OCI-LY7 (cell line): ENCODE measurements at places on chromosomes 2 and 18.

DNA sequence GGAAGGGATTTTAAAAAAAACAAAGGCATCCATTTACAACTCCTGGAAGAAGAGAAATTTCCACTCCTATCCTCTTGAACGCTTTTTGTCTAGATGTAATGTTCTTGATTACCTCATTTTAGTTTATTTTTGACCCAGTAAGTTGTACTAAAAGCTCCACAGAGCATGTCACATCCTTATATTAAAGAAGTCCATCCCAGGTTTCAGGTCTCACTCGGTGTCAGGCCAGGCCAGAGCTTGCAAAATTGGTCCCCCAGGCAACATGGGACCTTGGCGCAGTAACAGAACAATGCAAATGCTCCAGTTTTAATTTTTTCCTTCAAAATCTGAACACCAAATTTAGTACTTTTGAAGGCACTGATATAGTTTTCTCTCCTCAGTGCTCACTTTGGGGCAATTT, 218.4 kb upstream of the REV1 start:
- peak; percentile 31 for DNase-seq

DNA sequence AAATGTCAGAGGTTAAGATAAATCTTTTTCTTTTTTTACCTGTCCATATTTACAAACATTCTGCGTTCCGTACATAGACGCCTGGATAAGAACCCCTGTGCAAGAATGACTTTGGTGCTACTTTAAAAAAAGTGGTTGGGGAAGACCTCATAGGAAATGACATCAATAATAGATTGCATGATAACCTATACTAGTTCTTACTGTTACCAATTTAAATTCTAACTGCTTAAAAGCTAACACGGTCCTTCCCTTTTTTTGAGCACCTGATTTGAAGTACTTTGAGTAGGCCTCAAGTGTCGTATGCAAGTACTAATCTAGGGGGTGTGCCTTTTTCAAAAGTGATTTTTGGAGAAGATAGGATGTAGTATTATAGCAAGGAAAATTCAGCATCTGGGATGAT, 2.1 kb downstream of the SLC39A10 start:
- DNase-seq, result peak; percentile 61

DNA sequence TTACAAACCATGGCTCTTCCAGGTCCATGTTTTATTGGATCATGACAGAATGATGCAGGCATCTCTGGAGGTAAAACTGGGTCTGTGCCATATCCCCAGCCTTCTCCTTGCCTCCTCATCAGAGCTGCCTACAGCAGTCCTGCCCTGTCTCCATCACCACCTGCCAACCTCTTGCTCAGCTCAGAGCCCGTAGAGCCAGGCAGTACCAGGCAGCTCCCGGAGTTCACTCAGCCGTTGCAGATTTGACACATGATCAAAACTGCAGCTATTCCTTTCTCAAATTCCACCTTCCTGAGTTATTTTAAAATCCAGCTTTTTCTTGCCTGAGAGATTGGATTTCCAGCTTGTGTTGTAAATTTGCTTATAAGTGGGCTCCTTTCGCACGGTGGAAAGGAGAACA, 218.2 kb upstream of the CELF4 start:
- no peak for DNase-seq

DNA sequence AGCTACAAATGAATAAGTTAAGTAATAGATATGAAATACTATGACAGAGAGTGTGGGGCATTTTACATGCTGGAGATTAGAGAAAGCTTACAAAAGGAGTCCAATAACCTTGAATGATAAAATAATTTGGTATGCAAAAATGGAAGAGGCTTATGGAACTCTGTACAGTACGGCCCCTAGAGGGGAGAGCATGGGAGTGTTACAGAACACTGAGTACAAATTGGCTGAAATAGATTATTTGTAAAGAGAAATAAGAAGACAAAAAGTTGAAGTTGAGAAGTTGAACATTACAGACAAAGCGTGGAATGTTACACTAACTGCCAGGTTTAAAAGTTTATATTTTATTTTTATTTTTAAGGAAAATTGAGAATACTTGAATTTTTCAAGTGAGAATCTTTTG, 192.1 kb upstream of the DOK6 start:
- no peak for DNase-seq

- no peak for DNase-seq
Measured at GRCh38 chr2:180577567-180577966, 402.8 kb upstream of the UBE2E3 start.

DNA sequence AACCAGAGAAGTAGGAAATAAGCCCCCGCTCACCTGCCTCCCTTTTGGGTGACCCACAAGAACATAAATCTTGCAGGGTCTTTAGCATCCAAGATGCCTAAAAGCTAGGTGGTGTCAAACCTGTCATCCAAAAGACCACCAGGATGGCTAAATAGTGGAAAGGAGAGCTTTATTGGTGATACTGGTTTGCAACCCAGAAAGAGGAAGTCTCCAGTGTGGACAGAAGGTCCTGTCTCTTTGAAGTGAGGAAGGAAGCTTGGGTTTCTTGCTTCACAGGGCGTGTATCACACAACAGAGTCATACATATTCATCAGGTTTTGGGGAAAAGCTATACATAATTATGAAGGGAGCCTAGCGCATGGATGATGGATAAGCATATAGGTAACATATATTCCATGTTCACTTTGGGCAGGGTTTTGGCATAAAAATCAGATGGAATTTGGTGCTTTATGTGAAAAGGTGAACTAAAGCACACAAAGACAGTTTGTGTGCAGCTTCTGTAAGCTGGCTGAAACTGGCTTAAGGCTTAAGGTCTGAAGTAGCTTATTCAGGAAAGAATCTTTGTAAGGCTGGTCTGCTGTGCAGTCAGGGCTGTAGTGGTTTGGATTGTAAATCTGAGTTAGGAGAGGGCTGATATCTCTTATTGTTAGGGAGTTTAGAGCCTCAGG, 102.2 kb upstream of the MSH2 start:
- peak; percentile 66 for DNase-seq

DNA sequence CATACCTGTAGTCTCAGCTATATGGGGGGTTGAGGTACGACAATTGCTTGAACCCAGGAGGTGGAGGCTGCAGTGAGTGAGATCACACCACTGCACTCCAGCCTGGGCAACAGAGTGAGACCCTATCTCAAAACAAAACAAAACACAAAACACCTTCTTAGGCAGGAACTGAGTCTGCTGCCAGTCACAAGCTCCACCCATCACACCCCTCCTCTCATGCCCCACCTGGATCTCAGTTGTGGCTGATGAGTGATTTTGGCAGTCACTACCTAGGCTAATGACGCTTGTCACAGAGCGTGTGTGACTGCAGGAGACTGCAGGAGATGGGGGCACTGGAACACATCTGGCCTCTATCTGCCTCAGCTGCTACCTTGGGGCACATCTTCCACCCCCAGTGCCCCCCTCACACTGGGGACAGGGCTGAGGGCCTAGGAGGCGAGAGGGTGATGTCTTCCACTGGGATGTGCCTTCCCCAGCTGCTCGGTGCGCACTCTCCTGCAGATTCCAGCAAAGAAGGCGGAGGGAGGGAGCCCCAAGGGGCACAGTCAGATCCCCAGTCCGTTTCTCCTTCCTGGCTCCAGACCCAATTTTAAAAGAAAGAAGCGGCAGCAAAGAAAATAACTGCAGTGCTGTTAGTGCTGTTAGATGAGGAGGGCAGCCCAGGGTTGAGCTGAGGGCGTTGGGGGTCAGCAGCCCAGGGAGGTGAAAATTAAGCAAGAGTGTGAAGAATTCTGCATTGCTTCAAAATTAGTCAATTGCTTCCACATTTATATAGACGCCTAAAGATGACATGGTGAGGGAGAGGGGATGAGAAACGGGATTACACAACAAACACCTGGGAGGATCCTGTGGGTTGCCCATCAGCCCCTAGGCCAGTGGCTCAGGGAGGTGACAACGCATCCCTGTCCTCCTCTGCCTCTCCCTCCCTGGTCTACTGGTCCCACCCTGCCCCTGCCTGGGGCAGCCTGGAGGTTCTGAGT, 143.6 kb upstream of the HAAO start:
- no peak for DNase-seq

- peak; percentile 69 for DNase-seq
Measured at GRCh38 chr18:12271376-12272235, 17.4 kb downstream of the CIDEA start.

DNA sequence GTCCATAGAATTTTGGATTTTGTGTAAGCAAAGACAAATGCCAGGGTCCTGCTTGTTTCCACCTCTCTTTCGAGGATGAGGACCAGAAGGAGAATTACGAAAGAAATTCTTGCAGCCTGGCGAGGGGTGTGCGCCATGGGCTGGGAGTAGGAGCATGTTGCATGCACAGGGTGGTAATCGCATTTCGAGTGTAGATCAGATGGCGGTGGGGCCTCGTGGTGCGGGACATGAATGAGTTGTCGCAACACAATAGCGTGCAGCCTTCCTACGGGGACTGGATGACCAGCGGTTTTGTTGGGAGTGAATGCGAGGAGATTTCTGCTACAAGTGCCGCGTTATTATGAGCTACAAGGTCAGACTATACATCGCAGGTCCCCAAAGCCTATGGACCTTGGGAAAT, 4.2 kb upstream of the EN1 start:
- DNase-seq, result no peak

- DNase-seq, result no peak
Measured at GRCh38 chr2:6846967-6847681, 18.6 kb downstream of the CMPK2 start.

DNA sequence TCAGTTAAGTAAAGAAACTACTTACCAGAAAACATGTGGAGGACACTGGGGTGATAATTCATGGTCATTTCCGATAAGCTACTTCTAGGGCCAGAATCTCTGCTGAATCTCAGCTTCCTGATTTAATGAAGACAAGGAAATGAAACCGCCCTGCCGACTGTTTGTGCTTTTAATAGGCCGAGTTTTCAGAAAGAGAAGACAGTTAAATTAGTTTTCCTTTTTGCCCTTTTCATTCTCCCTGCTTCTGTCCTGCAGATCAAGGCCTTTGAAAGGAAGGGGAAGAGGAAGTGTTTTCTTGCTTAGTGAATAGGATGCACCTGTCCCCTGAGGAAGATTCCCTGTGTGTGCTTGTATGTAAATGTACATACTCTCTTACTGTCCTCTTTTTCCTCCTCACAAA, 126.6 kb downstream of the SH3RF3 start:
- DNase-seq, result peak; percentile 14

DNA sequence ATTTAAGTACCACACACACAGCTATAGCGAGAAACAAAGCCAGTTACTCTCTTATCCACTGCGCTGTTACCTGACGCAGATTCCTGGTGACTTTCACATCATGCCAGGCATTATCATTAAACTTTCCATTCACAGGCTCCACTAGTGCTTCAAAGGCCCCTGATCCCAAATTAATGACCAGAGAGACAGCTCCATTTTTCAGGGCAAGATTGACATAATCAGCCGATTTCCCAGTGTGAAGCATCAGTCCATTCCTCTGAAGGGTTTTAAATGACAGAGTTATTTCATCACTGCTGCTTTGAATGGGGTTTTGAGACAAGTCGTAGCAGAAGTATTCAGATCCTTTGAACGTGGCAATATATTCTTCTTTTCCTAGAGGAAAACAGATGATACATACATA, 408.7 kb downstream of the NRXN1 start:
- DNase-seq, result no peak

DNA sequence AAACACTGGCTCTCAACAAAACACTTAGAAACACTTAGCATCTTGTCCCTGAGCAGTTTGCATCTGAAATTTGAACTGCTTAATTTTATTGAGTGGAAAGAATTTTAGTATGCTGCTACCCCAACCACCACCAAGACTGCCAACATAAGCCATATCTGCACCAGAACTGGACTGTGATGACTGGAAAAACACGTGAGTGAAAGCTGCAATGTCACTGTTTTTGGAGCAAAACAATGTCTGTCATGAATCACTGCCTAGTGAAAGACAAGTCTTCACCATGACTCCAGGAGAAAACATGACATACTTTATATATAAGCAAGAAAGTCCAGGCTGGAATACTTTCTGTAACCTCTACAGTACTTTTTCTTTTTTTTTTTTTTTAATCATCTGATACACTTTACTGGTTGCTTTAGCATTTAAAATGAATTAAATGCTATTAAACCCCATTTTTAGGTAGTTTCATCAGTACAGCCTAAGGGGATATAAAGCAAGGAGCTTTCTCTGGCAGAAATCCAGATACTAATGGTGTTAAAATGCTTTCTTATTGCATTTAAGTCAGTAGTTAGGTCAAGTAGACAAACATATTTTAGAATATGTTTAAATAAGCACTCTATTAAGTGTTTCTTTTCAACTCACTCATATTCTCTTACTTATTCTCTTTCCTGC, 2129.4 kb upstream of the PIK3C3 start:
- no peak for DNase-seq

DNA sequence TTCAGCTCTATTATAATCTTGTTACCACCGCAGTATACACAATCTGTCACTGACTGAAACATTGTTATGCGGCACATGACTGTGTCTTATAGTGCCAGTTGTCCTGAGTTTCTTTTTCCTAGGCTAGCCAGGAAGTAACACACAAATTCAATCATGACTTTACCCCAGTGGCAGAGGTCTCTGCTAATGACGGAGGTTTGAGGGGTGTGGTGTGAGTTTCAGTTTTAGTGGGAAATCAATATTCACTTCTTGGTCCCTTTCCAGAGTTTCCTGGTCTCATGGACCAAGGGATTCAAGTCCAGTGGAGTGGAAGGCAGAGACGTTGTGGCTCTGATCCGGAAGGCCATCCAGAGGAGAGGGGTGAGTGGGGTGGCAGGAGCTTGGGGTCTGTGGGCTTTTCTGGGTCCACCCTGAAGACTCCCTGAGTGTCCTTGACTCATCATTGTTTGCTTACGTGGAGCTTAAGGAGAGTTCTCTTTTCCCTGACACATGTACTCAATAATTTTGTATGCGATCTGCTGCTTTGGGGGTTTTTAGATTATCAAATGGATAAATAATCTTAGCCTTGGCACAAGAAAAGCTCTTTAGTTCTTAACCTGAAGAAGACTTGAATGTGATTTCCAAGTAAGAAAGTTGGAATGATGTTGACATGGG, 39.2 kb downstream of the HK2 start:
- DNase-seq, result no peak

DNA sequence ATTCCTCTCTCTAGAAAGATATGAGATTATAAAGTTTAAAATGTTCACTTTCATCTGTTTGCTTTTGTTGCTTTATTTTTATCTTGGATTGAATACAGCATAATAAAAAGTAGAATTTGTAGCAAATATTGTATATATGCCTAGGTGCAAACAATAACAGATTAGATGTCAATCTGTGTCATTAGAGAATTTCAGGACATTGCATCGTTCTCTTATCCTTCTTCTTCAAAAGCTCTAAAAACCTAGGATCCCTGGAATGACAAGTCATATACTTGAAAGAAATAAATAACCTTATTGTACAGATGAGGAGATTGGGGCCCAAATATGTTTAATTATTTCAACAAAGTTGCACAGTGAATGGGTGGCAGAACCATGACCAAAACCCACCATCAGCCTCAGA, 102.8 kb upstream of the BZW1 start:
- no peak for DNase-seq

GRCh38 chr2:59266453-59266852, 1025.3 kb upstream of the FANCL start:
- DNase-seq, result no peak

- DNase-seq, result no peak
Measured at GRCh38 chr2:157324331-157324843, 1.2 kb downstream of the ERMN start.
